ENCODE measurements at places on chromosomes 7 and 10.
A peak's percentile ranks its signal among the peaks of the same experiment; 100 is the strongest.

GRCh38 chr10:66931949-66932343 lies 6.1 kb downstream of the LRRTM3 start:
- DNase-seq = no peak

DNA sequence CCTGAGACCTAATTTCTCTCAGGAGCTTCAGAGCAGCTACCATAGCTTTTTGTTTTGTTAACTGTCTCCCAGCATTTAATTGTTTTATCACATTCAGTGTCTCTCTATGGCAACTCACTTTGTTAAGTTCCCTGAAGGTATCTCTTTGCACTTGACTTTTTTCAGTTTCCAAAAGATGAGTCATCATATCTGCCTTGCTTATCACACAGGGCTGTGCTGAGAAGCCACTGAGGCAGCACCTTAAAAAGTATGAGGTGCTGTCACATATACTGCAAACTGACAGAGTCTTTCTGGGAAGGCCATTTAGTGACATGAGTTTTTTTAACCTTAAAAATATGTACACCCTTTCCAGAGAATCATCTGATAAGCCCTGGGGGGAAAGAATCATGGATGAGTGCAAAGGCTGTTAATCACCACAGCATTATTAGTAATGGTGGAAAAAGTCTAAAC lies 56.8 kb downstream of the PPP1R3C start:
- no peak for DNase-seq

- DNase-seq = no peak
These were observed 107.4 kb downstream of the DYNC2I1 start for GRCh38 chr7:158963771-158964241.

DNA sequence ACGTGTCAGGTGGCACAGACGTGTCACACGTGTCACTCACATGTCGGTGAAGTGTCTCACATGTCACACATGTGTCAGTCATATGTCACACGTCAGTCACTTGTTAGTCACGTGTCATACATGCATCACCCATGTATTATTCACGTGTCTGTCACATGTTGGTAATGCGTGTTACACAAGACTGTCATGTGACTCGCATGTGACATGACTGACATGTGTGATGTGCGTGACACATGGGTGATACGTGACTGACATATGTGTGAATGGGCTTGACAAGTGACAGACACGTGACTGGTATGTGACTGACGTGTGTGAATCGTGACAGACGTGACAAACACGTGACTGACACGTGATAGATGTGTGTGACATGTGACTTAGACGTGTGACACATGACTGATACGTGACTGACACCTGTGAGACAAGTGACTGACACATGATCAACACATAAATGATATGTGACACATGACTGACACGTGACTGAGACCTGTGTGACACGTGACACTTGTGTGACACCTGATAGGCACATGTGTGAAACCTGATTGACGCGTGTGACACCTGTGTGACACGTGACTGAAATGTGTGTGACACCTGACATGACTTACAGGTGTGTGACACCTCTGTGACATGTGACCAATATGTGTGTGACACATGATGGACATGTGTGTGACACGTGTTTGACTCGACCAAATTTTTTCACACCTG lies 56.1 kb downstream of the ZNF92 start:
- no peak for DNase-seq

GRCh38 chr7:44177570-44178131 lies 11.6 kb downstream of the GCK start:
- DNase-seq = no peak

- DNase-seq = no peak
These were observed 517.5 kb upstream of the GALNT17 start for GRCh38 chr7:70614237-70615045.

DNA sequence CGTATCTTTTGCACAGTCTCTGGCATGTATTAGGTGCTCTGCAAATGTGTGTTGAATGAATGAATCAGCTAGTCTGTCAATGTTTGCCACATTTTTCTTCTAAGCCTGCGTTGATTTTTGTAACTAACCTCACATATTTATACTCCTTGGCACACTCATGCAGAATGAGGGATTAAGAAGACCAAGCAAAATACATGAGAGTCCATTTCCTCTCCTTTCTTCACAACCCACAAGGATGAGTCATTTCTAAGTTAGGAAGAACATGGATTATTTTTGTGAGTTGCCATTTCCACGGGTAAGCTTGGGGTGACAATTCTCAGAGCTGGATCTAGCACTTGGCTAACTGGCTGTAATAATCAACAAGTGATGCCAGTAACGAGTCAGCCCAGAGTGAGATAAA lies 158.8 kb downstream of the TWIST1 start:
- DNase-seq = no peak

DNA sequence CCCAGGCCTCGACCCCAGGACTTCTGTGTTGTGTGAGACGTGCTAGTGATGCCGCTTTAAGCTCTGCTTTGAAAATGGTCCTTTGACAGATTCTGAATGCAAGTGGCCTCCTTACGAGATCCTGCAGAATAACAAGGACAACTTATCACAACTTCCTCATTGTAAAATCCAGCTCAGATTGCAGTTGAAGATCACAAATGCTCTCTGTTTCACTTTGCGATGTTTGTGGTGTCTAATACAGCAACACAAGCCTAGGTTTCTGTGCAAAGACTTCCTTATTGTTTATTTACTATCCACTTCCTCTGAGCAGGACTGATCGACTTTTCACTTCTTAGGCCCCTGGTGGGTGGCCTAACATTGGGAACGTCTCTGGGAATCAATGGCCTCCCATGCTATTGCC lies 31.7 kb upstream of the INSIG1 start:
- no peak for DNase-seq

GRCh38 chr10:110850099-110850498 lies 21.6 kb upstream of the PDCD4 start:
- no peak for DNase-seq

- DNase-seq = no peak
These were observed 126.5 kb upstream of the ZNF438 start for GRCh38 chr10:31158011-31158658.

- DNase-seq = peak; percentile 2
These were observed 45.0 kb downstream of the SEMA3A start for GRCh38 chr7:84149573-84149972.

DNA sequence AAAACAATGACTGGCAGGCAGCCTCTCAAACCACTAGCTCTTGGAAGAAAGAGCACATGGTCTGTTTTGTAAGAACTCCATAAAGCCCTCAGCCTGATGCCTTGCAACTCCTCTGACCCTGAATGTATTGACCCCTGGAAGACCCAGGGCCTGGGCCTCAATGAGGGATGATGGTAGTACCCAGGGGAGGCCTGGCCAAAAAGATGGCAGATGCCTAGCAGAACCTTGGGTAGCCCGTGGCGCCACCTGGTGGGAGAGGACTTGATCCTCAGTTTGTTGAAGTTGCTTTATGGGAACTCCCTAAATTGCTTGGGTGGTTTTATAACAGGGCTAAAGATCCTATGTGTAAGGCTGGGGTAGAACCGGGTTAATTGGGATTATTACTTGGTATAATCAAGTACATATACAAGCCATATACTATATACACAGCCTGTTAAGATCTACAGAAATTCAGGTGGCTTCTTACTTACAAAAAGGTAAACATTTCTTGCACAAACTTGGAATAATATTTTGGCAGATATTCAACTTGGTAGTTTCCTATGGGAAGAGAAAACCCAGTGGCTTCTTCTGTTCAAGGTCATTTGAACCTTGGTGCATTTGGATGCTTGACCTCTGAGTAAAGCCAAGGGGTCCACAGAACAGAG lies 95.8 kb upstream of the CACUL1 start:
- no peak for DNase-seq

DNA sequence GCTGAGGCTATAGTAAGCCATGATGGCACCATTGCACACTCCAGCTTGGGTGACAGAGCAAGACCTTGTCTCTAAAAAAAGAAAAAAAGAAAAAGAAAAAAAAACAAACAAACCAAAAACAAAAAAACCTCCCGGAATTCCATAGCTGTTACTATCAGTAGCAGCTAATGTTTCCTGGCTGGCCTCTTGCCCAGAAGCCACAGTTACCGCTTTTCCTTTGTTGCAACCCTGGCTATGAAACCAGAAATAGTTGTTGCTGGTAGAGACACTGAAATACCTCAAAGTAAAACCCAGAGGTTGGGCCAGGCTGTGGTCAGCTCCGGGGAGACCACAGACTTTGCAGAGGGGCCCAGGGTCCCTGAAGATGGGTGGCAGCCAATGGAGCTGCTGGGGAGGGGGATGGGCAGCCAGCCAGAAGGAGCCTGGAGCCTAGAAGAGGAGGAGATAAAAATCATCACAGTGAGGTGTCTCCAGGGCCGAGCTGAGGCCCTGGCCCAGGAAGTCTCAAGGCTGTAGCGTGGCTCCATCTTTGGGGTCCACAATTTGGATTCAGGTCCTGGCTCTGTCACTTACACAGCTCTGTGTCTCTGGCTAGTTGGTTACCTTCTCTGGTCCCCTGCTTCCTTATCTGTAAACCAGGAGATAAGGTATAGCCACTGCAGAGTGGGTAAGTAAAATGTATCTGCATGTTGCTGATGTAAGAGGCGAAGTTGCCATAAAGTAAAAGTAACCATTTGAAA lies 3.4 kb upstream of the CHST12 start:
- DNase-seq = peak; percentile 95

GRCh38 chr10:69051303-69051702 lies 36.6 kb upstream of the SRGN start:
- no peak for DNase-seq

DNA sequence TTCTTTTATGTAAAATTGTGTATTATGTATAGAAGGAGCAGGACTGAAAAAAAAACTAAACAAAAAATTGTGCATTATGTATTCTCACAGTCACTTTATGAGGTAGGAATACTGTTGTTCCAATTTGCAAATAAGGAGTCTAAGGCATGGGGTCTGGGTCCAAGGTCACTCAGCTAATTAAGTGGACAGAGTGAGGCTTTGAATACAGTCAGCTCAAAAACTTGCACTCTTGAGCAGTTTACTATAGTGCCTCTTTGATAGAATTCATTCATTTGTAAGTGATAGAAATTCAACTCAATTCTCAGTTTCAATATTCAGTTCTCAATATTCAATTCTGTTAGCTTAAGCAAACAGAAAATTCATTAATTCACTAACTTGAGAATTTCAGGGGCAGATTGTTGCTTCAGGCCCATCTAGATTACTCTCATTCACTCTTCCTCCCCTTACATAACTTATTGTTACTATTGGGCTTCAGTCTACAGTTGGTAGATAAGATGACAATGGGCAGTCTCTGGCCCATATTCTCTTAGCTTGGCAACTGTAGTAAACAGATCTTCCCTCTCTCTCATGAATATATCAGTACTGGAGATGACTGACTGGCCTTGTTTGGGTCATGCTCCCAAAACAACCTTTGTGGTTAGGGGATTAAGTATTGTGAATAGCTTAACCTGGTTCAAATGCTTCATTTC lies 86.6 kb downstream of the BTAF1 start:
- no peak for DNase-seq

GRCh38 chr7:37540917-37541316 lies 92.3 kb upstream of the ELMO1 start:
- DNase-seq = no peak

DNA sequence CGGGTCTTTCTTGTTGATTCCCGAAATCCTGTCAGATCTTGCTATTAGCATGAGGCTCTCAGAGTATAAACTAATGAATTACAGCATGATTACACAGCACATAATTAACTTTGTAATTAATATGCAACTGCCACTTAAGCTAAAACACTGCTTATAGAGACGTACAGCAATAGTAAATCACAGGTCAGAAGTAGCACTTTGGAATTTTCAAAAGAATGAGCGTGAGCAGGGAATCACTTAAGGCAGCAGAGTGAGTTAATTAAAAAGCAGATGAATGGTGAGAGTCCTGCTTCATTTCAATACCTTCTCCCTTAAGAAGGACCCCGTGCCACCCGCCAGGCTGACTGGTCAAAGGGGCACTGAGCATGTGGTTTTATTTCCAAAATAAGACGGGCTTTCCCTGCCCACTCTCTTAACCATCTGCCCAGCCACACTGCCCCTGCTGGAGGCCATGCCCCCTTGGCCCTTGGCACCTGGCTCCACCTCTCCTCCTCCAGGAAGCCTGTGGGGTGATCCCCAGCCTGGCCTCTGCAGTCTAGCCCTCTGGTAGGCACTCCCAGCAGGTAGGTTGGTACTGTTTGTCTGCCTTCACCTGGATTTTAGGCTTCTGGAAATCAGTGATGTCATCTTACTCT lies 117.8 kb downstream of the ZMIZ1 start:
- DNase-seq = no peak

- DNase-seq = no peak
These were observed 529.0 kb downstream of the TYW1 start for GRCh38 chr7:67525588-67525987.

DNA sequence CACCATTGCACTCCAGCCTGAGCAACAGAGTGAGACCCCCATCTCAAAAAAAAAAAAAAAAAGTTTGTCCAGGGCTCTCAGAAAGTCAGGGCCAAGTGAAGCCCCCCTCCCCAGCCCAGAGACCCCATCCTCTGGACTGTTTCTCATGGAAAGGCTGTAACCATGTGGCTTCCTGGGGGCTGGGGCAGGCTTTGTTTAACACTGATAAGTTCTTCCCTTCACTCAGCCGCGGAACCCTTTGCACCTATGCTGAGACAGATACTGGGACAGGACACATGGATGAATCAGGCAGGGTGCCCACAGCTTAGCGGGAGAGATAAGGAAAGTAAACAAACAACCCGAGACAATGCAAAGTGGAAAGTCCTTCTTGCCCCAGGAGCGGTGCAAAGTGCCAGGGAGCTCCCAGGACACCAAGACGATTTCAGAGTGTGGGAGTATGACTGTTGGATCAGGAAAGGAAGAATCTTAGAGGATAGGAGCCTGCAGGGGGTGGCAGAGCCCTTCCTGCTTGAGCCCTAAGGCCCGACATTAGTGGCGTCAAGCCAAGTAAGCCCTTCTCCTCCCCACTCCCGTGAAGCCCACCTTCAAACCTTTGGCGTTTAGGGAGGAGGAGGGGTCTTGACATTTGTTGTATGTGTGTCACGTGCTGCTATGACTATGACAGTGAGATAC lies 11.6 kb downstream of the MLXIPL start:
- no peak for DNase-seq

DNA sequence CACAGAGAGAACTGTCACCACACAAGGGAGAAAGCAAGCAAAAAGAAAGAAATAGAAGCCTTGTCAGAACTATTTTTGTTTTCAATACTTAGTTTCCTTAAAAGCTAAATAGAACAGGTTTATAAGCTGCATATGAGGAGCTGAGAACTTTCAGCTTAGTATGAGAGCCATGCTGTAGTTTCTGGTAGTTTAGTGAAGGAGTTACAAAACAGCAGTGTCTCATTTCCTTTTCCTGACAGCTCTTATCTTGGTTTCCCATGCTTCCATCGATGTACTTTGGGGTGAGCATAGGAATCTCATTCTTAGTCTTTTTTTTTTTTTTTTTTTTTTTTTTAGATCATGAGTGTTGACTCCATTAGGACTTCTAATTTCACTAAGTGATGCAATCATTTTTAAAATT lies 8.6 kb upstream of the CHRM2 start:
- no peak for DNase-seq

- no peak for DNase-seq
These were observed 42.7 kb downstream of the LRRC18 start for GRCh38 chr10:48896756-48897440.

GRCh38 chr7:88928276-88928675 lies 132.7 kb upstream of the TEX47 start:
- DNase-seq = no peak

Data from HTR-8/SVneo (cell line).